ENCODE measurements at places on chromosomes 16 and 17.
A peak's percentile ranks its signal among the peaks of the same experiment; 100 is the strongest.

DNA sequence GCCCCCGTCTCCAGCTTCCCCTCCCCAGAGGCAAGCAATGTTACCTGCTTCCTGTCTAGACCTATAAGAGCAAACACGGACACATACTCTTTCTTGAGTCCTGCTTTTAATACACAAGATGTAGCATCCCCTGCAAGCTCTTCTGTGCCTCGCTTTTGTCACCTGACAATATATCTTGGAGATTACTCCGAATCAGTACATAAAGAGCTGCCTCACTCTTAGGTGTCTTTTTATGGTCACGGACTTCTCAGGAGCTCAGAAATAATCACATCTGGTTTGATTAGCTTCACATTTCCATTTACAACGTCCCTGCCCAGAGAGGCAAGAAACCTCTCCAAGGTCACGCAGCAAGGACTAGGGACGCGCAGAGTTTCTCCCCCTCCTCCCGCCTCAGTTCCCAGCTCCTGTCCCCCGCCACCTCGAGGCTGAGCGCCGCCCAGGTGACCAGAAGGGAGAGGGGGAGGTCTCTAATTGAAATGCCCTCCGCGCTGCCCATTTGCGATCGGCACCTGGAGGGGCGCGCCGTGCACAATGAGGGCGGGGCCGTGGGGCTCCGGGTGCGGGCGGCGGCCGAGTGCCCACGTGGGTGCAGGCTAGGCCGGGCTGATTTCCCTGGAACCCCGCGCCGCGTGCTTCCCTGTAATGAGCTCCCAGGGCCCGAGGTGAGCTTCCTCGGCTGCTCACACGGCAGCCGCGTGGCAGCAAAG is 13.8 kb upstream of the SEZ6 start:
- no peak for DNase-seq

DNA sequence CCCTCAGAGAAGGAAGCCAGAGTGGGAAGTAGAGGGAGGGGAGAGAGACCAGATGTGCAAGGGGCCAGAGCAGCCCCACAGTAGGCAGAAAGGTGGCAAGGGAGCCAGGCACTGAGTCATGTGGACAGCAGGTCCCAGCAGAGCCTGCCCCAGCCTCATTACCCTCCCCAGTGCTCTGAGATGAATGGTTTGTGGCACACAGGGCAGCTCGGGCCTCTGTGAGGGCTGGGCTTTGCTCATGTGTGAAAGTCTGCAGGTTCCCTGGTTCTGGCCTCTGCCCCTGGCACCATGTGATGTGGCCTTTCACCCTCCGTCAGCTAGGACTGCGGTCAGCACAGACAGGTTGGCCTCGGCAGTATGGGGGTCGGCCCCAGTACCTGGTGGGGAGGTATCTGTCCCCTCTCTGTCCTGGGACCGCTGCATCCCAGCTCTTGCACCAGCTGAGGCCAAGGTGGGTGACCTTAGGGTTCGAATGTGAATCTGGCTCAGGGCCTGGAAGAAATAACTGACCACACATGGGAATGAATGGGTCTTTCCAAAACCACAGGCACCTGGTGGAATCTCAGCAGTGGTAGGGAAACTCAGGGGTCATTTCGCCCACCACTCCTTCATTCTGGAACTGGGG is 8.9 kb downstream of the LRRC75A start:
- DNase-seq: no peak

DNA sequence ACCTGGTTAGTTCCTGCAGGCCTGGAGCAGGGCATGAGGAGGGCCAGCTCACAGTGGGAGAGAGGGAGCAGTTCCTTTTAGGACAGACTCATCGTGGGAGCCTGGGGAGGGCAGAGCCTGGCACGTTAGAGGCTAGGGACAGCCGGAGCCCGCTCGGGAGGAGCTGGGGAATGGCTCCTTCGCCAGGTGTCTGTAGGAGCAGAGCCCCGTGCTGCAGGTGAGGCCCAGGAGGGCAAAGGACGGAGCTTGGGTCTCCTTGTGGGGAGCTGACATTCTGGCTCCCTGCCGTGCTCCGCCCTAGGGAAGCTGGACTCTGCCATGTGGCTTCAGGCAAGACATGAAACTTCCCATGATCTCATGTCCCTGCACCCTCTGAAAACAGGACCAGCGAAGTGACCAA is 18.7 kb upstream of the MTSS2 start:
- no peak for DNase-seq

GRCh38 chr16:82630219-82630618 is 3.5 kb downstream of the CDH13 start:
- no peak for DNase-seq

- DNase-seq: no peak
Observed at GRCh38 chr17:72342627-72343527, 222.1 kb downstream of the SOX9 start.

- DNase-seq: peak; percentile 7
Observed at GRCh38 chr16:17414421-17414820, 56.3 kb downstream of the XYLT1 start.

GRCh38 chr17:72950242-72950931 is 142.1 kb downstream of the SLC39A11 start:
- DNase-seq: no peak

DNA sequence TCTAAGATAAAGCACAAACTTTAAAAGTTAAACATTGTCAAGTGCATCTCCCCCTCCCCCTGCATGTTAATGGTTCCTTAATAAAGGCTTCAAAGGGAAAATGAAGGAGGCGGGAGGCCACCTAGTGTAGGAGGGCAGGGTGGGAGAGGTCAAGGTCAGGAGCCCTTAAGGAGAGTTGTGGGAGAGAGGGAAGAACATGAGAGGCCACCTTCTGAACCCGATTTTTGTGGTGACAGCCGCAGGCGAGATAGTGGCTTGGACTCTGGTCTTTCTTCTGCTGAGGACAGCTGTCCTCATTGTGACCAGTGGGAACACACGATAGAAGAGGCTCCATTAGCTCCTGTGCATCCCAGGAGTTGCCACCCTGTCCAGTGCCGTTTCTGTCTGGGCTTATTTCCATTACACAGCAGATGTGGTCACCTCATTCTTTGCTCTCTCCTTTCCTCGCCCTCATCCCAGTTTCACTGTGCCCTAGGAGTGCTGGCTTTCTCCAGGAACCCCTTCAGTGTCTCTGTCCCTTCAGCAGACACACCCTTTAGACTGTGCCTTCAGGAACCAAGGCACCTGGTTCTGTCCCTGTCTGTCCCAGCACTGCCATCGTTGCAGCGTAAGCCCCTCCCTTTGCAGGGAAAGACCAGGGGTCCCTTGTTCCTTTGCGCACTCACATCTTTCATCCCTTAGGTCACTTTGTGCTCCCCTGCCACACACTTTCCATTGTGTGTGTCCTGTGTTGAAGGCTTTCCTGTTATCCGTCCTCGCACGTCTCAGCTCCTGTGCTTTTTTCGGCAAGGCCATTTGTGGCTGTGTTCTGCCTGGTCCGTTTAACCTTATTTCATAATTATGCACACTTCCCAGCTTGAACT is 7.5 kb downstream of the SEC14L1 start:
- no peak for DNase-seq

DNA sequence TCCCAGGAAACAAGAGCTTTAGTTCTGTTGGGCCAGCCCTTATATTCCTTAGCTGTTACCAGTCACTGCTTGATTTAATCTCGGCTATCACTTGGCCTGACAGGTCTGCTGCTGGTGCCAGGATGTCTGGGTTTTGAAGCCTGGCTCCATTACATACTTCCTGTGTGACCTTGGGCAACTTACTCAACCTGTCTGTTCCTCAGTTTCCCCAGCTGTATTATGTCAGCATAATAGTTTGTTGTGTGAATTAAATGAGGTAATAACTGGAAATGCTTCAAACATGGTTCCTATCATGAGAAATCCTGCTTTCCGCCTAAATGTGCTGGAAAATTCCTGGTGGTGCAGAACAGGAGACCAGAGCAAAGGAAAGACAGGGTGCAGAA is 50.6 kb upstream of the STH start:
- no peak for DNase-seq

DNA sequence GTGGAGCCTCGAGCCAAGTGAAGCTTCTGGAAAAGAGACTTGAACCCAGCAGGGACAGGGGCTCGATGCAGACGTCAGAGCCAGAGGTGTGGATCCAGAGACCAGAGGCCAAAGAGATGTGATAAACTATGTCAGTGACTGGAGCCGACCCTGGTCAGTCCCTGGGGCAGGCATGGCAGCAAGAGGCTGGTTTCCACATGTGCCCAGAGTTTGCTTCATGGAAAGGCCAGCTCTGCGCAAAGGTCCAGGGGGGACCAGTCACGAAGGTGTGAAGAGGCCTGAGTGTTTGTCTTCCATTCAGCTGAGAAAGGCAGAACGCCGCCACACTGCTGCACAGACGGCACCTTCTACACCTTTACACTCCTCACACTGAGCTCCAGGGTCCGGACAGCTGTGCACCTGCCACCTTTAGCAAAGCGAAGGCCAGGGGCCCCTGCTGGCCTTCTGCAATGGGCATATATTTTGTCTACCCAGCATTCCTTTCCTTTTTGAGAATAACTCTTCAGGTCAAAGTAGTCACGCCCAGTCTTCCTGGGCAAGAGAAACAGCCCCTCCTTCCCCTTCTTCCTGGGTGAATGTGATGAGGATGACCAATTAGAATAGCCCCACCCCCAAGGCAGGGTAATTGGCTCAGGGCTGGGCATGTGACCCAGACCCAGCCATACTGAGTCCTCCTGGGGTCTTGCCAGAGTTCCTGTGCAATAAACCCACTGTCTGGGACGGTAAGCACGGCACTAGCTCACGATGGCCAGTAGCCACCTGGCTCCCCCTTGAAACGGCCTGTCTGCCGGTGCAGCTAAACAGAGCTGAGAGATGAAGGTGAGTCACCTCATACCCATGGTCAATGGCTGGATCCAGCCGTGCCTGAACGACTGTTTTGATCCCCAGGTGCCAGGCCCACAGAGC is 2.3 kb upstream of the RPH3AL start:
- no peak for DNase-seq
